Stimulated activated CD8-positive, alpha-beta memory T cell treated with anti-CD3 and anti-CD28 coated beads, Interleukin-4, amount 100 ng/mL, for 1 hour (primary cell): ENCODE measurements at places on chromosomes 6 and 20.

DNA sequence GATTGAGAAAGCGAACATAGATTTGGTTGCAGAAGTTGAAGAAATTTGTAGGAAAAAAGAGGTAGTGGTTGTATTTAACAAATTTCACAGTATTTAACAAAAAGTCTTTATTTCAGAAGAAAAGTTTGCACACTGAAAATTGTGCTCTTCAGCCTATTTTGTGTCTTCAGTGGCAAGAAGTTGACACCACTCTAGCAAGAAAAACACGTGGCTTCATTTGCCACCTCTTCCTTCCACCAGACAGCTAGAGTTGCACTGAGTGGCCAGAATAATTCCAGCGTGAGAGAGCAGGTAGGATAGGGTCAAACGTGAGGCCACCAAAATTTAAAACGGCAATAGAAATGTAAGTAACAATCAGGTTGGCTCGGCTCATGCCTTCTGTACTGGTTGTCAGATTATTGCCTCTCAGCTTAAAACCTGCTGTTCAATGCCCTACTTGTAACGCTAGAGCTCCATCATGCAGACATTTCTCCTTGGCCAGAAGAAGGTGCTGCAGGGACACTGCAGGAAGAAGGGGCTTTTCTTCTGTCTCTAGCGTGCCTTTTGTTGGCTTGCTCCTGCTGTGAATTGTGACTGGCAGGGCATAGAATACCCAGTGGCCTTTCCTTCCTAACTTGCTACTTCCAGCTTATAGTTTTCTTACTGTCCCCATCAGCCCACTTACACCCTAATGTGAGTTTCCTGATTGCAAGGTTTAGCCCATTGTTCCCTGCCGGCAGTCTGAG is 12.1 kb downstream of the TRAPPC3L start:
- no peak for DNase-seq

- DNase-seq: no peak
Observed at GRCh38 chr6:155706341-155706740, 250.7 kb upstream of the NOX3 start.

GRCh38 chr6:3532296-3532916 is 75.6 kb upstream of the SLC22A23 start:
- no peak for DNase-seq

GRCh38 chr20:33130568-33131061 is 37.3 kb upstream of the BPIFA2 start:
- DNase-seq: no peak

- DNase-seq: no peak
Observed at GRCh38 chr6:131450861-131451260, 122.2 kb upstream of the ARG1 start.

GRCh38 chr6:151385177-151385576 is 6.2 kb downstream of the ZBTB2 start:
- DNase-seq: no peak

GRCh38 chr6:109440331-109441068 is at the start of the genes PPIL6 and SMPD2:
Gene PPIL6, minus strand, starts transcription at chr6:109440628. Its CDS starts 38 bp downstream, at chr6:109440590.
Gene SMPD2, plus strand, starts transcription at chr6:109440724. Its CDS starts 398 bp downstream, at chr6:109441122.
- peak; percentile 51 for DNase-seq

- DNase-seq: no peak
Observed at GRCh38 chr20:34549291-34549928, 9.1 kb upstream of the MAP1LC3A start.

- no peak for DNase-seq
Observed at GRCh38 chr6:3888153-3888957, 39.2 kb downstream of the FAM50B start.

- no peak for DNase-seq
Observed at GRCh38 chr6:63635215-63635587, 401 bp upstream of the PHF3 start.

DNA sequence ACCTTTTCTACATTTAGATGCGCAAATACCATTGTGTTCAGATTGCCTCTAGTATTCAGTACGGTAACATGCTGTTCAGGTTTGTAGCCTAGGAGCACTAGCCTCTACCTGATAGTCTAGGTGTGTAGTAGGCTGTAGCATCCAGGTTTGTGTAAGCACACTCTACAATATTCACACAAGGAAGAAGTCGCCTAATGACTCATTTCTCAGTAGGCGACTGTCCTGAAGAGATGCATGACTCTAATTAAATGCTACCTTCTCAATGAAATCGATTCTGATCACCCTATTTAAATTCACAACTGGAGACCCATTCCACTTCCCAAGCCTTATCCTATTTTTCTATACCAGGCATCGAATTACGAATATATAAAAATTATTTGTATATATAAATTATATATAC is 1.3 kb downstream of the MCUR1 start:
- DNase-seq: no peak

DNA sequence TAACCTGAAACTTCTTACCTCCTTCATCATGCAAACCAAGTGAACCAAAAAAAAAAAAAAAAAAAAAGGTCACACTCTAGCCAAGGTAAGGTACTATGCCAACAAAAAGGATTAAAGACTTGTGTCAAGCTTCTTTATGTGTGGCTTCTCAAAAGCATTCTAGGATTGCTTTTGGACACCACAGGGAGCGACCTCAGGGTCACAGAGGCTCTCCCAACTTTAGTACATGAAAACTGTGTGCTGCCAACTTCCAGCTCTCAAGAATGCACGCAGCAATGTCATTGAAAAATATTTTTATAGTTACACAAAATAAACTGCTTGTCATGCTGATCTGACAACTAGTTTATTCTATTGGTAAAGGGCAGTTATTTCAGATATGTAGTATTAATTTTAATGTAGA is 243.8 kb downstream of the PLCB1 start:
- DNase-seq: no peak

DNA sequence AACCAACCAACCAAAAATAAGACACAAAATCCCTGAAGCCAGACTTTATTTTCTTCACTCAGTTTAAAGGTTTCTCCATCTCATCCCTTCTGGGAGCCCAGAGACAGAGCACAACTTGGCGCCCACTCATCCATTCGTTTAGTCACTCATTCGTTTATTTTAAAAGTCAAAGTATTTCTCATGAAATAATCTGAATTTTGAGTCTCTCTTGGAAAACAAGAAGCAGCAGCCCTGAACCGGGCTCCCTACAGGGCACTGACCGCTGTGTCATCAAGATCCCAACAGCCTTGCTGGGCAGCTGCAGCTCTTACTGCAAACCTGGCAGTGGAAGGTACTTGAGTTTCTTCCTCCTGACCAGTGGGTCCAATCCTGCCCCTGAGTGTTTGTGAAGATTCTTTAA is 171.6 kb downstream of the THBS2 start:
- no peak for DNase-seq

- DNase-seq: no peak
Observed at GRCh38 chr6:137349856-137350830, 131.0 kb upstream of the IFNGR1 start.

DNA sequence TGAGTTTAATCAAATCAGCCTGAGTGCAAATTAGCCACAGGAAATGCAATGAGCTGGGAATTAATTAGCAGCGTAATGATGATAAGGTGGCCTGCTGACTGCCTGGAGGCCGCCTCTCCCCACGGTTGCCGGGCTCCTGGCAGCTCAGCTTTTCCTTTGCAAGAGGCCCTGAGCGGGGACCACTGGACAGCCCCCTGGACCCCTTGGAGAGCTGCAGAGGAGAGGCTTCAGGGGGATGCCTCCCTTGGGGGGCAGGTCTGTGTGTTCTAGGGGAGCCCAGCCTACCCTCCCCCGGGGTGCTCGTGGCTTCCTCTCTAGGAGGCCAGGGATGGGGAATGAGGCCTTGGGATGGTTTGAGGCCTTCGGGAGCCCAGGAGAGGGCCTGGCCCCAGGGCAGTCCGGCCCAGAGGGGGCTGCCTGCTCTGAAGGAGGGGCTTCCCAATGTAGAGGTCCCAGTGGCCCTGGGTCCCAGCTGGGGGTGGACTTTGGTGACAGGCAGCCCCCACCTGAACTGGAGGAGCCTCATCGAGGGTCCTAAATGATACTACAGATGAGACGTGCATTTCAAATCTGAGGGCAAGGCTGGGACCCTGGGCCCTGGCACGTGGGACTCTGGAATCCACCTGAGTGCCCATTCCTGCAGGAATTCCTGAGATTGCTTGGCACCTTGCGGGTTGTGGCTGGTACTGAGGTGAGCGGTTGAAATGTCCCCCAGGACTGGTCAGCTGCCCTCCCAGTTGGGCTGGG is 66.4 kb upstream of the BHLHE23 start:
- DNase-seq: no peak

GRCh38 chr20:58832457-58832856 is 18.2 kb downstream of the GNAS-AS1 start:
- DNase-seq: no peak

DNA sequence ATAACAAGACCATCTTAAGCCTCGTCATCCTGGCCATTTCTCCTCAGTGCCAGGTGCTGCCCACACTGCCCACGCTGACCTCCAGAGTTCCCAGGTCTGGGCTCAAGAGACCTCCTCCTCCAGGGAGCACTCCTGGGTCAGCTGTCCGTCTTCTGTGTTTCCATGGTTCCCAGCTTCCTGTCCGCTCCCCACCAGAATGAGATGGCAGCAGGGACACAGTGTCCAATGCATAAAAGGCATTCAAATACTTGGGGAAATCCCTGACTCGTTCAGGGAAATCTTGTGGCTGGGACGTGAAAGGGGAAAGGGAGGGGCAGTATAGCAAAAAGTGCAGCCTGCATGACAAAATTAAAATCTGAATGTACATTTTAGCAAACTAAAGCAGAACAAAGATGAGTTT is 54.3 kb downstream of the SLC23A2 start:
- no peak for DNase-seq

- DNase-seq: no peak
Observed at GRCh38 chr20:58669287-58670006, 18.4 kb downstream of the STX16 start.

- no peak for DNase-seq
Observed at GRCh38 chr6:27161946-27162603, 85.4 kb upstream of the PRSS16 start.

GRCh38 chr20:62355516-62355877 is 11.6 kb downstream of the LAMA5 start:
- DNase-seq: no peak
